ENCODE measurements at places on chromosomes 1 and 21. TPM values are rescaled to one million over a fixed set of nuclear protein-coding genes. Genes with fewer than 3 reads are reported as not detected.

- no peak for DNase-seq
Measured at GRCh38 chr1:119081267-119081666, 59.2 kb downstream of the WARS2 start.

GRCh38 chr1:165592945-165593823 lies 37.9 kb upstream of the MGST3 start:
- DNase-seq = peak; percentile 75

GRCh38 chr1:157080714-157081113 lies 18.9 kb downstream of the ETV3L start:
- no peak for DNase-seq

The ORC1 gene
- not detected for total RNA-seq

The SPOCD1 gene
- 0.14 TPM for total RNA-seq

The SELP gene
- total RNA-seq = 4.6 TPM

- peak; percentile 56 for DNase-seq
Measured at GRCh38 chr1:26360807-26361604, 7.1 kb upstream of the CRYBG2 start.

- no peak for DNase-seq
Measured at GRCh38 chr1:219806020-219806419, 122.3 kb downstream of the SLC30A10 start.

The STUM gene
- 11.1 TPM for total RNA-seq

DNA sequence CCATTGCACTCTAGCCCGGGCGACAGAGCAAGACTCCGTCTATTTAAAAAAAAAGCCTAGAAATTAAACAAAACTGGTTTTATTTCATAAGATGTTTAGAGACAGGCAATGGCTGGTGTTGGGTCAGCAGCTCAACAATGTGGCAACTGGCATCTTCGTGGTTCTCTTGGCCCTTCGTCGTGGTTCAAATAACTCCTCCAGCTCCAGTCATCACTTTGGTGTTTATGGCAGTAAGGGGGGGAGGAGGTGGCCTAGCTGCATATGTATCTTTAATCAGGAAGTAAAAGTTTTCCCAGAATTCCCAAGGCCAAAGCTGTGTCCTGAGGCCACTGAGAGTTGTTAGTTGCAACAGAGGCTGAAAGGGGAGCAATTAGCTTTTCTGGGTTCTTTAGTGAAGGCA lies 13.0 kb upstream of the LTN1 start:
- no peak for DNase-seq

The CD53 gene
- total RNA-seq = 28.2 TPM

DNA sequence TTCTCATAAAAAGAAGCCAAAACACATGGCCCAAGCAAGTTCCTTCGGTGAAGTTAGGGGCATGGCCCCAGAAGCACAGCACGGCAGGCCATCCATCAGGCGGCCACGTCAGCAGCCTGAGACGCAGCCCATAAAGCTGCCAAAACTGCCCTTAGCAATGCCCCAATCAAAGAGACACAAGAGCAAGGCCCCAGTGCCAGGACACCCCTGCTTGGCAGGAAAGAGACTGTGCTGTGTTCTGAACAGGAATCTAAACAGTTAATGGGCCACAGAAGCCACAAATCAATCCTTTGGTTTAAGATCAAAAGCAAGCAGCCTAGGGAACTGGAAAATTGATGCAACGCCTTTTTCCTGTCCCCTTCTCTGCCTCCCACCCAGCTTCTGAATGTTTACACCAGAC lies 497.0 kb upstream of the USP24 start:
- no peak for DNase-seq

GRCh38 chr1:201709564-201710295 lies 119.2 kb upstream of the IPO9 start:
- DNase-seq = peak; percentile 90

The UBXN10 gene
- total RNA-seq = 25.0 TPM

DNA sequence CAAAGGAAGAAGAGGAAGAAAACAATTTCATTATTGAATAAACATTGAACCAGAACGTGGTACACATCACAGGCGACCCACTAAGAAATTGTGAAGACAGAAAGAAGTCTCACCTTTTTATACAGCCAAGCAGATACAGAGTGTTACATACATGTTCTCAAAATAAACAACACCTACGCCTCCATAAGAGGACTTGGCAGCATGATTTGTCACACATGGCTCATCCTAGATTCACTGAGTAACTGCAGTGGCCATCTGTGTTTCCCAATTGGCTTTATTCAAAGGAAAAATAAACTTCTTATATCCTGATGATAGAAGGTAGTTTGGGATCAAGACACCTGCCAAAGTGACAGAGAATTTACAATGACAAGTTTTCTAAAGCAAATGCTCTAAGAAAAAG lies 7.6 kb upstream of the KRTAP19-8 start:
- DNase-seq = no peak

- no peak for DNase-seq
Measured at GRCh38 chr1:156895455-156895812, 1.9 kb downstream of the PEAR1 start.

DNA sequence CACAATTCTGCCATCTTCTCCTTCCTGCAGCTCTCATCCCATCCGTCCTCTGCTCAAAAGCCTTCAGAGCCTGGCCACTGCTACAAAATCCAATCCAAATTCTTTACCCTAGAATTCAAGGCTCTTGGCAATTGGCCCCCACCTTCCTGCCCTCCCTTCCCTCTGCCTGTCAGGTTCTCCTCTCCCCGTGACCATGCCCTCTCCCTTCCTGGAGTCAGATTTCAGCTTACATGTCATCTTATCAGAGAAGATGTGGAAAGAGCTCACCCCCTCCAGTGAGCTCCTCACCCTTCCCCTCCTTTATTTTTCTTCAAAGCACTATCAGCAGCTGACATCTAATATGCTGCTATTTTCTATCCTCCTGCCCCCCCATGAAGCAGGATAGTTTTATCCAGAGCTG lies 86.9 kb downstream of the GRIK3 start:
- no peak for DNase-seq

The TPTE gene
- not detected for total RNA-seq

- DNase-seq = no peak
Measured at GRCh38 chr1:96002201-96002600, 719.4 kb upstream of the PTBP2 start.

DNA sequence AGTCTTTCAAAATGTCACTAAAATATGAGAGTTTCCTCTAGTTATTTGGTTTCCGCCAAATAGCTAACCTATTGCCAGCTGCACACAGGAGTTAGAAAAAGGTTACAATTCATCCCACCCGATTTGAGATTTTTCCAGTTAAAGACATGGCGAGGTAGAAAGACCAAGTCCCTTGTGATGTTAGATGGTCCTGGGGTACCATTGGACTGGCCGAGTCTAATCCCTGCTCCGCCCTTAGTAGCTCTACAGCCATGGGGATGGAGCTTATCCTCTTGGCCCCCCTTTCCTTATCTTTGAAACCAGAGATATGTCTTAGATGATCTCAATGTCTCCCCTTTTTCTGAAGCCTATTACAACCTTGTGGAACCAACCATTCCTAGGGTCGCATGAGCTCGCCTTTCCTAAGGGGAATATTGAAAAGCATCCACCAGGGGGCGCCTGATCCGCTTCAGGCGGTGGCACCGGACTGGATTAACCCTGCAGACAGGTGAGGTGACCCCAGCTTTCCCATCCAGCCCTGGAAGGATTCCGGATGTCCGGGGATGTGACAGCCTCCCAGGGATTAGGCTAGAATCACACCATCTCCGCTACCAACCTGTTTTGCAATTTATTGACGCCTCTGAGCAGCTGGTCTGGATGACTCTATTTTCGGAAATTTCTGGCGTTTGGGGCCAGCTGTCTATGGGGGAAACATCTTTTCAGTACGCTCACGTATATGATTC lies 68.3 kb upstream of the SIM2 start:
- no peak for DNase-seq

DNA sequence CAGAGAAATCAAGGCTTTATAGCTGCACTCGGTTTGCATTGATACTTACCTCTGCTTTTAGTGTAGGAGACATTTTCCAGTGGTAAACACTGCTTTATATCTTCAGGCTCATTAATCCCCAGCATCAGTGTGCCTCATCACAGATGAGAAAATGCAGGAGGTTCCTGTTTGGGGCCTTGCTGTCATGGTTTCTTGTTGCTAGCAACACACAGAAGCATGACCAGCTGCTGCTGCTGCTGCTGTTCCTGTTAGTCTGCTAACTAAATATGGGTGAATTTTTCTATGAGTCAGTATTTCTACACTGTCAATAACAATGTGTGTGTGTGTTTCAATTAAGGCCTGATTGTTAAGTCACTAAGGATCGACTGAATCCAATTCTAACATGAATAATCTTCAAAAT lies 85.8 kb upstream of the RGS1 start:
- peak; percentile 92 for DNase-seq

GRCh38 chr1:29455781-29456180 lies 219.5 kb downstream of the PTPRU start:
- no peak for DNase-seq

- peak; percentile 84 for DNase-seq
Measured at GRCh38 chr1:203038217-203038741, 12.0 kb downstream of the PPFIA4 start.

- DNase-seq = no peak
Measured at GRCh38 chr1:2432441-2432844, 20.1 kb upstream of the PEX10 start.

- DNase-seq = no peak
Measured at GRCh38 chr21:31888936-31889371, 16.1 kb downstream of the HUNK start.

The EXTL1 gene
- total RNA-seq = 0.99 TPM

- DNase-seq = no peak
Measured at GRCh38 chr1:102640872-102641271, 467.4 kb downstream of the COL11A1 start.

- no peak for DNase-seq
Measured at GRCh38 chr1:162151900-162152829, 82.7 kb downstream of the NOS1AP start.

The ILF2 gene
- 82.4 TPM for total RNA-seq

The CYP4A11 gene
- total RNA-seq = not detected

The PTPN7 gene
- 3.0 TPM for total RNA-seq

- DNase-seq = no peak
Measured at GRCh38 chr1:74368335-74368734, 133.1 kb downstream of the TNNI3K start.

DNA sequence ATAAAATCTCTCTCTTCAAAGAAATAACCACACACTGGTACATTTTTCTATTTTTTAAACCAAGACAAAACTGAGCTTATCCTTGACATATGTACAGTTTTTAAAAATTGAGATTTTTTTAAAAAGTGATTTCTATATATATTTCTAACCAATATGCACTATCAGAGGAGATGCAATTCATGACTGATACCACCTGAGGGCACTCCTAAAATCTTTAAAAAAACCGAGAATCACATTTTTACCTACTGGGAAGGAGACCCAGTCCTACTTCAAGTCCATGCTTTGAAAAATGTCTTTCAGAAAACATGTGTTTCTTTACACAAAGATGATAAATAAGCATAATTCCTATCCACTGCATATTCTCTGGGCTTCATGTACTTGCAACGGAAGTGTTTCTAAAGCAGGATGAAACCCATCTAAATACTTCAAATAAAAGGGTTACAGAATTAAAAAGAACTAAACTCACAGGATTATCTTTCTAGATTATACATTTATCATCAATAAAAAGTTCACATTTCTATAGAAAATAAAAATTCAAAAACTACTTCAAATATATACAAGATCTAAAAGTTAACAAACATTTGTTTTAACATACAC lies 98.6 kb downstream of the ENAH start:
- no peak for DNase-seq

DNA sequence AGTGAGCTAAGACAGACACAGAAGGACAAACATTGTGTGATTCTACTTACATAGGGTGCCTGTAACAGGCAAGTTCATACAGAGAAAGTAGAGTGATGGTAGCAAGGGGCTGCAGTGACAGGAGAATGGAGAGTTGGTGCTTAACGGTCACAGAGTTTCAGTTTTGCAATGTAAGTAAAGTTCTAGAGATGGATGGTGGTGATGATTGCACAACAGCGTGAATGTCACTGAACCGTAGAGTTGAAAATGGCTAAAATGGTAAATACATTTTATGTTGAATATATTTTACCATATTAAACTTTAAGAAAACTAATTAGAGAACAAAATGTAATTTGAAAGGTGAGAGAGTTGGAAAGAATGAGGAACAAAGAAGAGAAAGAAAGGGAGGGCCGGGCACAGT lies 8.7 kb downstream of the CFAP107 start:
- DNase-seq = no peak

The C8A gene
- not detected for total RNA-seq

- no peak for DNase-seq
Measured at GRCh38 chr1:200206340-200206739, 178.8 kb downstream of the NR5A2 start.

The OR6K3 gene
- not detected for total RNA-seq

The ARMH1 gene
- 1.5 TPM for total RNA-seq

- DNase-seq = no peak
Measured at GRCh38 chr1:159113596-159114433, 37.2 kb upstream of the AIM2 start.

DNA sequence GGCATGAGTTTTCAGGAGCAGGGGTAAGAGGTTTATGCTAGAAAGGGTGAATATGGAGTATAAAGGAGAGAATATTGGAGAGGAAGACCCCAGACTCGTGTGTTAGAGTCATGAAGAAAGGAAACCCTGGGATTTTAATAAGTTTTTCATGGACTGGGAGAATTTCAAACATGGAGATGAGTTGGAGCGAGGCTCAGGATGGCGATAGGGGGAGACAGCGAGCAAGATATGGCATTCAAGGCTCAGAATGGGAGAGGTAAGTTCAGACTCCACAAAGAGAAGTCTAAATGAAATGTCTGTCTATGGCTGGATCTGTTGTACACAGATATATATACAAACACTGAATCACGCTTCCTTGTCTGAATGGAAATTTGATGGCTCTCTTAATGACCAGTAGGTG lies 92.5 kb downstream of the LRRC40 start:
- no peak for DNase-seq

- no peak for DNase-seq
Measured at GRCh38 chr1:101408212-101409042, 171.6 kb downstream of the S1PR1 start.

Measured in sigmoid colon (tissue), 7 donors.